Cortex of kidney (tissue), 1 donor: ENCODE measurements at places on chromosomes 2 and 18.

DNA sequence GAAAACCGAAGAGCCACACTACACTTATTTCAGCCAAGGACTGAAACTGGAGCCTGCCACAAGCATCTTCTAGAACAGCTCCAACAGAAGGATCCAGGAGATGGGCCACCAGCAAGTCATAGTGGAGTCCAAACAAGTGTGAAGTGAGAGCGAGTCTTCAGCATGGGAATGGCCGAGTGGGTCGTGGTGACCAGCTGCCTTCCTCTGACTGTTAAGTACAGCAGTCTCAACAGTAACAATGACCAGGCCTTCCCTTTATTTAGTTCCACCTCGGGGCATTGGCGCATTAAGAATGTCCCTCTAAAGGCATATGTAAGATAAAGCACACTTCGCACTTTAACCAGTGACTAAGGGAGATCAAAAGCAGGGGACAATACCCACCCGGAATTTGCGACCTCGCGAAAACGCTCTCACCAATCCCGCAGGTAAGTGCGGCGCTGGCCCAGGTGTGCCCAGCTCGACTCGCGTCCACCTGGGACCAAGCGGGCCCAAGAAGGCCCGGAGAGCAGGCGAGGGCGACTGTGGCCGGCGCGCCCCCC, 1.1 kb downstream of the L3MBTL4 start:
- no peak for DNase-seq

- no peak for DNase-seq
Observed at GRCh38 chr18:13456736-13457271, 238.2 kb downstream of the LDLRAD4 start.

- DNase-seq: no peak
Observed at GRCh38 chr2:105778080-105778607, 33.4 kb downstream of the NCK2 start.

DNA sequence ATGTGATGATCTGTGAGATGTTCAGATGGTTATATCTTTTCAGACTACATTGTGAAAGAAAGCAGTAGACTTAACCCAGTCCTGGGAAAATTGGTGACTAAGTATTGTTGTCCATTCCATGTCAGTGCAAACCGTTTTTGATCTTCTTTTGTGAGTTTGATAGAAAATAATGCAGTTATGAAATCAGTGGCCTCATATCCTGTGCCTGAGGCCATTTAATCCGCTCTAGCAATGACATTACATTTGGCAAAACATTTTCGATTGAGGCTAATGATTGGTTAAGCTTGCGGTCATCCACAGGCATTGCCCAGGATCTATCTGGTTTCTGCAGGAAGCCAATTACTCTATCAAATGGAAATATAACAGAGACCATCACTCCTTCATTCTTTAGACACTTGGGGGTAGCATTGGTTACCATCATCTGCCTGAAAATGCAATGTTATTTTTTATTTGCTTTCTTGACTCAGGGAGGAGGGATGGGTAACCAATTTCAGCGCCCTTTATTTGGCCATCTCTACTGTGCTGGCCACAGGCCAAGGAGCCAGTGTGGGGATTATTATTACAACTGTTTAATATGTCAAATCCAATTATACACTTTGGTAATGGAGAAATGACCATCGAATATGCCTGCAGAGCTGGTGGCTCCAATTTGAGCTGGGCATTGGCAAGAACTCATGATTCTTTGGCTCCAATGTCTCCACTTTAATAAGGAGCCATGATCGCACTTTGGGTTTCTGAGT, 33.6 kb downstream of the TRIB2 start:
- DNase-seq: no peak

GRCh38 chr2:3332133-3332532, 45.5 kb downstream of the EIPR1 start:
- DNase-seq: no peak

DNA sequence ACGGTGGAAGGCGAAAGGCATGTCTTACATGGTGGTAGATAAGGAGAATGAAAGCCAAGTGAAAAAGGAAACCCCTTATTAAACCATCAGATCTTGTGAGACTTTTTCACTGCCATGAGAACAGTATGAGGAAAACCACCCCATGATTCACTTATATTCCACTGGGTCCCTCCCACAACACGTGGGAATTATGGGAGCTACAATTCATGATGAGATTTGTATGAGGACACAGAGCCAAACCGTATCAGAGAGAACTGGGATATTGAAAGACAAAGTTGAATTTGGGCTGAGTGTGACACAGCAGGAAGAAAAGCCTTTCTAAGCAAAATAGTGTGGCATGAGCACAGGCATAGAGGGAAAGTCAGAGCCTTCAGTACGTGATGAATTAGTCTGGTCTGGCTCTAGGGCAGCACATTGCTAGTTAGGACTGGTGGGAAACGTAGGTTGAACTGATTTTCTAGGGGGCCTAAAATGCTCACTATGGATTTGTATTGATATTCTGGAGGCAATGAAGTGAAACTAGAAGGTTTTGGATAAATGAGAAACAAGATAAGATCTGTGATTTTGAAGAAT, 84.8 kb upstream of the RND3 start:
- DNase-seq: no peak

GRCh38 chr2:11527001-11527400, 6.8 kb upstream of the GREB1 start:
- DNase-seq: no peak

DNA sequence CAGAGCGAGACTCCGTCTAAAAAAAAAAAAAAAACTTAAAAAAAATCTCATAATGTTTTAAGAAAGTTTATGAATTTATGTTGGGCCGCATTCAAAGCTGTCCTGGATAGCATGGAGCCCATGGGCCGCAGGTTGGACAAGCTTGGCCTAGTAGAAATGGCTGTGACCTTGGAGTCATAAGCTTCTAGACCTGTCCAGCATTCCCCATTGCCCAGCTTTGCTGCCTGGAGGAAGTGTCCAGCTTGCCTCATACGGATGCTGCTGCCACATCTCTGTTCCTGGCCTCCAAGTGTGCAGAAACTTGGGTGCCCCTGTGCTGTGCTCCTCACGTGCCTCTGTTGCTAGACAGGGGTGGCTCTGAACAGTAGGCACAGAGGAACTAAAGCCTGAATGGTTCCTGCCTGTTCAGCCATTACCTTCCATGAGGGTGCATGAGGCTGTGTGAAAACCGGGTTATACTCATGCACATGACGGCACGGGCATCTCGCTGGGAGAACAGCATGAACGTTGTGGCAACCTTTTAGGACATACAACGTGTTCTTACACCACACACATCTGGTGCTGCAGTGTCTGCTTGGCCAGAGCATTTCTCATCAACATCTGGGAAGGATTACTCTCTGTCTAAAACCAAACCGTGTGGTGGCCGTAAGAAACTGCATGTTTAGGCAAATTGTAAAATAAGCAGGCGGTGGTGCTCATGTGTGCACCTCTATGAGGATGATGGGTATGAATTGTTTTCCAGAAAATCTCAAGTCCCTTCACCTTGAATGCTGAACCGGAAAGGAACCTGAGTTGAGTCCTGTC, 38.2 kb downstream of the FHOD3 start:
- no peak for DNase-seq

DNA sequence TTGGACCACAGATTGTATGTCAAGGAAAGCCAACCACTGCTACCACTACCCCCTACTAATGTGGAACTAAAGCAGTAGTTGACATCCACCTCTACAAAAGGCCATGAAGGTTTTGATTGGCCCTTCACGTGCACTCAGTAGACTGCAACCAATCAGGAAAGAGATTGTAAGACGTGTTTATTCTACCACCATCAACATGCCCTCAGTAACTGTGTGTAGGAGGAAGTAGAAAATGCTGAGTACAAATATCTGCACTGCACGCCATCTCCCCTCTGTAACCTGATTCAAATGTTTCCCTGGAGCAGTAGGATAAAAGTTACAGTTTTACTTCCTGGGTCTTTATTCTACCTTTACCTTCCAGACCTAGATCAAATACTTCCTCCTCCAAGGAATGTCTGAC, 2.9 kb upstream of the CASP10 start:
- no peak for DNase-seq

DNA sequence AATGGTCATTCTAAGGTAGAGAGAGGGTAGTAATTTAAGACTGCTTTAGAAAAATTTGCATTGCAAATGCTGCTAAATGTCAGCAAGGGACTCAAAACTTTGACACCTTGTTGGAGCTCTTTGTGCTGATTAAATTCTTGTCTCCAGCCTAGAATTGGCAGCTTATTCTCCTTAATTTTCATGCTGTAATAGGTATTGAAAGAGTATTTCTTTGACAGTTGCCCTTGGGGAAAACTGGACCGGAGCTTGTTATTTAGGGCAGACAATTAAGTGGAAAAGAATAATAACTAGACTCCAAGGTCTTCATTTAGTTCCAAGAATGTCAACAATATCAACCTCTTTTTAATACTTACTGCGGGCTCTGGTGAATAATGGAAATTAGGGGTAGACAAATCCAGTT, 264.0 kb downstream of the TPGS2 start:
- DNase-seq: no peak

GRCh38 chr2:7022492-7023385, 105.5 kb downstream of the RNF144A start:
- no peak for DNase-seq

GRCh38 chr2:172416447-172417058, 10.8 kb upstream of the ITGA6 start:
- DNase-seq: no peak

GRCh38 chr2:198465970-198466369, 661.6 kb downstream of the PLCL1 start:
- DNase-seq: no peak

- no peak for DNase-seq
Observed at GRCh38 chr2:205775097-205775877, 93.0 kb downstream of the NRP2 start.

- no peak for DNase-seq
Observed at GRCh38 chr18:24396082-24396633, 1.5 kb downstream of the OSBPL1A start.

- DNase-seq: no peak
Observed at GRCh38 chr2:39481611-39482010, 44.5 kb upstream of the MAP4K3 start.

DNA sequence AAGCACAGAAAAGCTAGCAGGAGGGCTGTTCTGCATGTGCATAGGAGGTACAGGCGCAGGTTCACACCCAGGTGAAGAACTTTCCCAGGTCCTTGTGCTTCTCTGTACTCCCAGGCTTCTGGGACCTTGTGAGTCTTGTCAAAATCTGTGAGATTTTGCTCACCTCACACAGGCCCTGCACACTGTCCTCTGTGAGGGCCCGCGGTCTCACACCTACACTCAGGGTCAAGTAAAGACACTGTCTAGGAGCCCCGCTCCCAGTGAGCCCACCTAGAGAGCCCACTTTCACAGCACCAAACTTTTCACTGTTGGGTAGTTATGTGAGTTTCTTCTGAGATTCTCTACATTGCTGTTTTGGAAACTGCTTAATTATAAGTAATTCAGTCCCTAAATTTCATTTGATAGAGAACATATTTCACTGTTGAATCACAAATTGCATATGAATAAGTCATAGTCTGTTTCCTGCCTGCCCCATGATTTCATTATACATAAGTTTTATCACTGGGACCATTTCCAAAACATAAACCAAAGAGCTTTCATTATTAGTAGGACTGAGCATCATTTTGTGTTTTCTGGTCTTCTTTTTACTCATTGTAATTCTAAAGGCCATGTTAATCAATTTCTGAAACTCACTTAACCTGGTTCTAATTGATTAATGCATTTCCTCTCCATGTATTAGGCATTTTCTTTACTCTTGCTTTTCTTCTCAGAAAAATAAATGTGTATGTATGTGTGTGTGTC, 234.2 kb upstream of the SPOPL start:
- DNase-seq: no peak

GRCh38 chr2:223501641-223502040, 100.5 kb downstream of the SCG2 start:
- no peak for DNase-seq

- no peak for DNase-seq
Observed at GRCh38 chr18:75739682-75740081, 312.2 kb upstream of the SMIM21 start.

GRCh38 chr2:62457556-62457955, 48.4 kb downstream of the TMEM17 start:
- DNase-seq: no peak

GRCh38 chr2:74831693-74832530, 2.0 kb upstream of the HK2 start:
- no peak for DNase-seq

DNA sequence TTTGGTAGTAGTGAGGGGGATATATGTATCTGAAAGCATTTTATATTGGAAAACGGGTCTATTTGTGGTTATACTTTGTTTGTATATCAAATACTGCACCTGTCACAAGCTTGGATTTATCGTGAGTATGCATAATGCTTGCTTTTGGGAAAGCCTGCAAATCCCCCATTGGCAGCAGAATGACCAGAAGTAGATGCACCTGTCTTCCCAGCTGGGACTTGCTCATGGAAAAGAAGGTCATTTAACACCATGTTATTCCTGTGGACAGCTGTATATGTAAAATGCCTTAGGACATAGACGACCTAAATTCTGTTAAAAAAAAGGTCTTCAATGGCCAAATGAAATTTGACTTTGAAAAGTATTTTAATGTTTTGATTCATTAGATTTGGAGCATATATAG, 599.4 kb downstream of the XIRP2 start:
- no peak for DNase-seq

- no peak for DNase-seq
Observed at GRCh38 chr2:174654419-174654941, 56.9 kb upstream of the WIPF1 start.

DNA sequence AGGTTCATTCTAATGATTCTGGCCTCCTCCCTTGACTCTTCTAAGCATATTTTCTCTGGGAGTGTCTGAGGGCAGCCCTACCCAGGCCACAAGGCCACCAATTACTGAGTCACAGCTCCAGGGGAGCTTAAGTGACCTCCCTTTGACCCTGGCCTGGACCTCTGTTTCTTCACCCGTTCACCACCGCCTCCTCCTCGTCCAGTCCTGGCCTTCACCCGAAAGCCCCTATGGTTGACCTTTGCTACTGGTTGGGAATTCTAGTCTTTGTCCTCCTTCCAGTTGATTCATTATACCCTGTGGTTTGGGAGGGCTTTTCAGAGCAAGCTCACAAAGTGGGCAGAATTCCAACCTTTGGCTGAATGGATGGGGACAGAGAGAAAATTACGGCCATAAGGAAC, 72.6 kb downstream of the NRP2 start:
- DNase-seq: no peak
